ENCODE measurements at places on chromosomes 1 and 21.

DNA sequence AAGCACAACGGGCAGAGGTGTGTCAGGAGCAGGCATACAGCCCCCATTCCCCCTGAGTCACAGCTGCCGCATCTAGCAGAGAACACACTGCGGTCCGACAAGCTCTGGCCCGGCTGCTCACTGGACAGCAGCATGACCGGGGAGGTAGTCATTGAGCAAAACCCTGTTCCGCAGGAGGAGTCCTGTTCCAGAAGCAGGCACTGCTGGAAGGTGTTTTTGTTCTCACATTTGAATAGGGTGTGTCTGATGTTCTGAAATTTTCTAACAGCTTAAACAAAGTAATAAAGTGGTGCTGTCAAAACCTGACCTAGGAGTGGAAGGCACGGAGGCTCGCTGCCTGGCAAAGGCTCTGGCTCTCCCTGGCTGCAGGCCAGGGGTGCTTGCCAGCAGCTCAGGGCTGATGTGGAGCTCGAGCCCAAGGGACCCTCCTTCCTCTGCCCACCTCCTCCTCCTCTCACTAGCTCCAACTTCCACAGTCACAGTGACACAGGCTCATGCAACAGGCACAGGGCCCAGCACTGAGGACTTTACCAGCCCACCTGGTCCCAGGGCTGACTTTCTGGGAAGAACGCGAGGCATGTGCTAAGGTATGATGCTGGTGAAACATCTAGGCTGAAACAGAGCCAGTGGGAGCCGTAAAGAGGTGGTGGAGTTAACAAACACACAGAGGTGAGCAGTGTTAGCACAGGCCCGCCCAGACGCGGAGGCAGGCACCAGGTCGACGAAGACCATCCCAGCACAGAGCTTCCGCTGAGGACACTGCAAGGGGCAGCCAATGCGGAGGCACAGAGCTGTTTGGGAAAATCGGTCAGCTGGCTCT, 118.6 kb upstream of the IFFO2 start:
- no peak for DNase-seq

- DNase-seq = peak; percentile 60
Observed at GRCh38 chr1:151892190-151892589, 17.1 kb downstream of the THEM4 start.

- DNase-seq = no peak
Observed at GRCh38 chr21:10430005-10430404, 91.4 kb upstream of the TPTE start.

GRCh38 chr21:32336711-32337110, 38.1 kb downstream of the MRAP start:
- DNase-seq = peak; percentile 73

All from choroid plexus epithelial cell (primary cell).